ENCODE measurements at places on chromosomes 1 and 21.

DNA sequence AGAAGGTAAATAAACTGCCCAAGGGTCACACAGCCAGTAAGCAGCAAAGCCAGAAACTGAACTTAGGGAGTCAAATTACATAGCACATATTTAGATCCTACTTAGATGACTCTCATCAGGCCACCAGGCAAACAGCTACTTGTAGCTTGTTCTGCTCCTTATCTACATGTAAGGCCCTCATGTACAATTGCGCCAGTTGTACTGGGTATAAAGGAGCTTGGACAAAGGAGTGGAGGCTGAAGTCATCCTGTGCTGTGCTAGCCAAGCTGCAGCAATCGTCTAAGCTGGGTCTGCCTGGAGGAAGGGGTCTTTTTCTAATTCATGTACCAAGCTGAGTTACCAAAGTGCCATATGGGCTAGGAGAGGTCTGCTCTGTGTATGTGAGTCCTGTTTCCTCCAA is 12.8 kb downstream of the ETNK2 start:
- DNase-seq: no peak

- no peak for DNase-seq
Measured at GRCh38 chr1:51661081-51661518, 44.2 kb downstream of the OSBPL9 start.

GRCh38 chr1:184753608-184754475 is 816 bp downstream of the EDEM3 start:
- peak; percentile 11 for DNase-seq

DNA sequence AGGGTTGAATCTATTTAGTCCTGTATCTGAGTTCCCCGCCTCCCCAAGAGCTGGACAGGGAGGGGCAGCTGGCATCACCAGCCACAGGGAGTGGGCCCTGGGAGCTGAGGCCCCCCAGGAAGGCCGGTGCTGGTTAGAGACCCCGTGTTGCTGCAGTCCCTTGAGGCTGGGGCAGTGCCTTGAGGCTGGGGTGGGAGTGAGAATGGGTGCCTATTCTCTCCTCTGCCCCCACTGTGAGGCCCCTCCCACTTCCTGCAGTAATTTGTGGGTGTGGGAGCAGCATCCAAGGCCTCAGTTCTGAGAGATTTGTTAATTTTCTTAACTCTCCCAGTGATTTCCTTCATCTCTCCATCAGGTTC is 2.5 kb upstream of the TRAPPC3 start:
- DNase-seq: peak; percentile 74

- no peak for DNase-seq
Measured at GRCh38 chr1:182261655-182262054, 129.9 kb downstream of the GLUL start.

DNA sequence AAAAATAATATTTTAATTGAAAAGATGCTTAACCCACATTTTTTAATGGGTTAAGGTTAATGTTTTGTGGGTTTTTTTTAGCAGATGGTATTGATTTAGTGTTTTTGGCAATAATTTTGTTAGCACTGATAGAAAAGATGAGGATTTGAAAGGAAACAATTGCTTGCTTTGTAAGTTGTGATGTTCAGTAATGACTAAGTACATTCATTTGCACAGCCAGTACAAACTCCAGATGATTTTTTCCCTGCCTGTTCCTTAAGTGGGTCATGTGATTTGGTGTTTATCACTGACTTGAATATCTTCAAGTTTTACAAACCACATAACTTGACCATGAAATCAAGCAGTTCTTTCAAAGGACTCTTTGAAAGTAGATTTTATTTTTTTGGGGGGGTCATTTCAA is 15.0 kb downstream of the DISP1 start:
- no peak for DNase-seq

DNA sequence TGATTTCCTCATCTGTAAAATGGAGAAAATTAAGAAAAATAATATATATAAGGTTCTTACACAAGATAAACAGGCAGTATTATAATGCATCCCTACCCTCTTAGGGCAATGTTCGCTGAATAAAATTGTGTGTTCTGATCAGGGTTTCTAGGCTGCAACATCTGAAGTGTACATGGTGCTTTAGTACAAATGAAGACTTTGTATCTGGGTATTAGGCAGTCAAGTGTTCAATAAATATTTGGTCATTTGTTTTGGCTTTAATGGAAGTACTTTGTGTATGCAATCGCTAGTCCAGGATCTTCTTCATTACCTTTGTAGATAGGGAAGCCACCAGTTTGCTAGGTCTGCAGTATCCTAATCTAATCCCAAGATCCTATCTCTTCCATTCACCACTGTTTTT is 28.1 kb downstream of the DNASE2B start:
- DNase-seq: no peak

- no peak for DNase-seq
Measured at GRCh38 chr1:97608272-97608671, 312.6 kb downstream of the DPYD start.

GRCh38 chr1:88060750-88061491 is 623.2 kb upstream of the PKN2 start:
- DNase-seq: no peak

- no peak for DNase-seq
Measured at GRCh38 chr1:71778940-71779339, 503.4 kb downstream of the NEGR1 start.

DNA sequence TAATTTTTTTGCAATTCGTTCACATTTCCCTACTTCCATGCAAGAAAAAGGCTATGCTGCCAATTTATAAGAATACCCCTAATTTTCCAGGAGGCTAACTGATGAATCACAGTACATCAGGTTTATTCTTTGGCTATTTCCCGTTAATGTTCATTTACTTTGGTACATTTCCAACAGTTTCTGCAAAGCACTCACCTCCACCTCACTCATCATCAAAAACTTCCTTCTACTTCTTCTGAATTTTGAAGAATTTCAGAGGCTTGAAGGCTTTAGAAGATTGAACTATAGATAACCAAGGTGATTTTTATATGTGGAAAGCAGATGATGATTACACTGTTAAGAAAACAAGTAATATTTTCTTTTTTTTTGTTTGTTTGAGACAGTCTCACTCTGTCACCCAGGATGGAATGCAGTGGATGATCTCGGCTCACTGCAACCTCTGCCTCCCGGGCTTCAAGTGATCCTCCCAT is 60.5 kb upstream of the HP1BP3 start:
- DNase-seq: no peak

- DNase-seq: peak; percentile 84
Measured at GRCh38 chr1:235867903-235868469, 1.3 kb upstream of the LYST start.

GRCh38 chr1:6475381-6476133 is 9.6 kb upstream of the TNFRSF25 start:
- DNase-seq: peak; percentile 85

- no peak for DNase-seq
Measured at GRCh38 chr1:11707621-11708276, 16.2 kb downstream of the DRAXIN start.

DNA sequence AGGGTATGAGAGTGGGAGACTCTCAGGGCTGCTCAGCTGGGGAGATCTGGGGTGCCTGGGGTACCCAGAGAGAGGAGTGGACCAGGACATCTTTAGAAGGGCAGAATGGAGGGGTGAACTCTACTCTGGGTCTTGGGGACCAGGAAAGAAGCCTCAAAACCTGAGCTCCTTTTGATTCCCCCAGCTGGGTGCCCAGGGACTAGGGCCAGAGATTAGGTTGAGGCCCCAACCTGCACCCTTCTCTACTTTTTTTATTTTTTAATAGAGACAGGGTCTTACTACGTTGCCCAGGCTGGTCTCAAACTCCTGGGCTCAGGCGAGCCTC is 1.9 kb downstream of the PDZK1IP1 start:
- no peak for DNase-seq

DNA sequence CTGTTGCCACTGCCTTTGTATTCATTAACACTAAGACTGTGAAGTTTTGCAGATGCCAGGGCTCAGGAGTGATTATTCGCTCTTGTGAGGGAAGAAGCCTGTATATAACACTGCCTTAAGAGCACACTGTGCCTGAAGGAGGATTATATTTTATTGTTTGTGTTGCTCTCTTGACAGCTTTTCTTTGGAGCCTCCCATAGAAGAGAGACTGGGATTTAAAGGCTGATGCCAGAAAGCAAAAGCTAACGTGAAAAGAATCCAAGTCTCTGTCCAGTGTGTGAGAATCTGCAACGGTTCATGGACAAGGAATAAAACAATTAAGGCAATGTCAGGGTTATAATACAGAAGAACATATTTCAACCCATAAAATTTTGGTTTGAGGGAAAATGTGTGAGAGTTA is 316.8 kb downstream of the NFIA start:
- no peak for DNase-seq

DNA sequence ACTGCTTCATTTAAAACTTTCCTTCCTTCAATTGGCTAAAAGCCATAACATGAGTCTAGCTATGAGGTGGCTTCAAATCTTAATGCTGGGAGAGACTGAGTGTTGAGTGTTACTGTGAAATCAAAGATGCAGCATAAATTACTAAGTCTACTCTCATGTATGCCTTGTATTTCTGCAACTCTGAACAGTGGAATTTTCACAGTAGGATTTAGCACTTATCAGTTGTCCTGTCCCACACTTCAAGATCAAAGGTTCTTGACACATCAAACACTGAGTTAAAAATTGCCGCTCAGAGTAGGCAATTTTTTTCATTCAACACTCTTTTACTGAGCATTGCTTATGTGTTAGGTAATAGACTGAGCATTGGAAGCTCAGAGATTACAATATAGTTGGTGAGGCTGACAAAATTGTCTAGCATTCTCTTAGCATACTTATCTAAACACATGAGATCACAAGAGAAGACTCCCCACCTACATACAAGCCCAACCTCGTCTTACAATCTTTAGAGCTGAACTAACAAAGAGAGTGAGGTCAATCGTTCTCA is 56.4 kb upstream of the ADORA3 start:
- no peak for DNase-seq

- DNase-seq: peak; percentile 72
Measured at GRCh38 chr1:27111626-27112573, 43.0 kb downstream of the SLC9A1 start.

DNA sequence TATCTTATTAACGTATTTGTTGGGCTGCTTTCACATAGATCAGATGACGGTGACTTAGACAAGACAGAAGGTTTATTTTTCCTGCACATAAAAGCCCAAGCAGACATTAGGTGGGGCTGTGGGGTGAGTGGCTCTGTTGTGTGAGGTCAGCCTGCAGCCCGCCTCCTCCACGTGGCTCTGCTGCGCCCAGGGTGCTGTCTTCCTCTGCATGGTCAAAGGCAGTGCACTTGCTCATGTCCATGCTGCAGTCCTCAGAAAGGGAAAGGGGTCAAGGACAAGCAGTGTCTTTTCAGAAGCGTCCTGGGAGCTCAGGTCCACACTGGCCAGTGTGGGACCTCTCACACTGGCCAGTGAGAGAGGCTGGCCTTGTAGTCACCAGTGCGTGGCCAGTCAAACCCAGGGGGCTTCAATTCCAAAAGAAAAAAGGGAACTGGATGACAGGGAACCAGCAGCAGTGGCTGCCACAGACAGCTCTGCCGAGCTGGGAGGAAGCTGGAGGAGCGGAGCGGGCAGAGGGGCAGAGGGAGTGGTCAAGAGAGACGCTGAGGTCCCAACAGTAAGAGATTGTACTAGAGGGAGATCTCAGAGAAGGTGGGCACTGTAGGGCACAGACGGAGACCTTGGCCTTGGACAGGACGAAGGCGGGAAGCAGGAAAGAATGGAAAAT is 35.9 kb upstream of the SLC45A1 start:
- DNase-seq: no peak

DNA sequence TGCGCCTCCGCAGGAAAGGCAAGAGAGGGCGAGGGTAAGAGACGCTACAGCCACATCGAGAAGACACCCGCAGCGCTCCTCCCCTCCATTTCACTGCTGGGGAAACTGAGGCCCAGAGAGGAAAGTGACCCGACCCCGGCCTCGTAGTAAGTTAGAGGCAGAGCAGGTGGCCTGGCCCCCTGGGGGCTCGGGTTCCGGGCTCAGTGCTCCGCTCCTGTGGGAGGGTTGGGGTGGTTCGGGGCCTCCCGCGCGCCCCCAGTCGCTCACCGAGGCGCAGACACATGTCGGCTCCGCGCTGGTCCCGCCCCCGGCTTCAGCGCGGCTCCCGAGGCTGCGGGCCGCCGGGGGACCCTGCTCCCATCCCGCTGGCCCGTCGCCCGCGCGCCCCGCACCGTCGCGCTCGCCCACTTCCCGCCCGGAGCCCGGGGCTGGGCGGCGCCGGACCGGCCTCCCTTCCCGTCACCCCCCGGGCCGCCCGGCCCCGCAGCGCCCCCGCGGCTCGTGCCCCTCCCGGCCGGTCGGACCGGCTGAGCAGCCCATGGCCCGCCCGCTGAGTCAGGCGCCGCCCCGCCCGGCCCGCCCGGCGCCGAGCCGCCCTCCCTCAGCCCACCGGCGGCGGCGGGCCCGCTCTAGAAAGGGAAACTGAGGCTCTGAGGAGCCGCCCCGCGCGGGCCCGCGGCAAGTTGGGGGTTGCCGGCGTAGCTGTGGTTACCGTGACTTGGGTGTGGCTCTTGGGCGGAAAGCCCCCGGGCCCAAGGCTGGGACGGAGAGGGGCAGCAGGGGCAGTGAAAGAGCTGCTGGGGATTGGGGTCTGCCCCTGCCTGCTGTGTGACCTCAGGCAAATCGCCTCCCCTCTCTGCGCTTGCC is at the start of gene TMEM54:
Gene TMEM54, minus strand, starts transcription at position 434 of the 867 bp plus-strand sequence. Its CDS starts 151 bp downstream, at position 283.
- no peak for DNase-seq

DNA sequence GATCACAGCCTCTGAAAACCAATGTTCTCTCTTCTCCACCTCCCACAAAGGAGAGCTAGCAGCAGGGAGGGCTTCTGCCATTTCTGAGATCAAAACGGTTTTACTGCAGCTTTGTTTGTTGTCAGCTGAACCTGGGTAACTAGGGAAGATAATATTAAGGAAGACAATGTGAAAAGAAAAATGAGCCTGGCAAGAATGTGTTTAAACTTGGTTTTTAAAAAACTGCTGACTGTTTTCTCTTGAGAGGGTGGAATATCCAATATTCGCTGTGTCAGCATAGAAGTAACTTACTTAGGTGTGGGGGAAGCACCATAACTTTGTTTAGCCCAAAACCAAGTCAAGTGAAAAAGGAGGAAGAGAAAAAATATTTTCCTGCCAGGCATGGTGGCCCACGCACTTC is 35.8 kb upstream of the TDRD10 start:
- DNase-seq: peak; percentile 10

GRCh38 chr1:149978547-149979023 is 31.9 kb downstream of the OTUD7B start:
- DNase-seq: no peak

- no peak for DNase-seq
Measured at GRCh38 chr1:160125746-160126145, 10.2 kb downstream of the ATP1A2 start.

GRCh38 chr1:2300851-2301606 is 72.9 kb downstream of the SKI start:
- DNase-seq: peak; percentile 95

DNA sequence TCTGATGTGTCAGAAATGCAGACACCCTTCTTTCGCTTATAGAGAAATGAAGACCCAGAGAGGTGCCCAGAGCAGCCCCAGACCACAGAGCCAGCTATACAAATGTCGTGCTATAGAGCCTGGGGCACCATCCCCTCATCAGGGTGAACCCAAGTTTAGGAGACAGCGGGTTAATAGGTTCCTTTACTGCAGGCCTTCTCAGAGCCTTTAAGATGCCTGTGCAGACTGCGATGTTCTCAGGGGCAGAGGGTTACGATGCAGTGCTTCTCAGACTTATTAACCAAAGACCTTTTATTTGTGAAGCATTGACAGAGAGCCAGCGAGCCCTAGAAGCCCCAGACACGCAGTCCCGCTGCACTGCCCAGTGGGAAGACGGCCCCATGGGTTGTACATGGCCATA is 46.9 kb downstream of the STPG1 start:
- no peak for DNase-seq

GRCh38 chr21:41740604-41741252 is 26.1 kb downstream of the RIPK4 start:
- DNase-seq: no peak

- DNase-seq: peak; percentile 79
Measured at GRCh38 chr1:247407180-247407616, 8.8 kb upstream of the NLRP3 start.

GRCh38 chr1:90712915-90713730 is 4.0 kb downstream of the BARHL2 start:
- DNase-seq: no peak

All from CD4-positive, alpha-beta T cell treated with Interleukin-10 for 1 hour (primary cell).